Upper lobe of left lung (tissue), 6 donors: ENCODE measurements at places on chromosomes 2 and 18. TPM values are rescaled to one million over a fixed set of nuclear protein-coding genes. Genes with fewer than 3 reads are reported as not detected.

DNA sequence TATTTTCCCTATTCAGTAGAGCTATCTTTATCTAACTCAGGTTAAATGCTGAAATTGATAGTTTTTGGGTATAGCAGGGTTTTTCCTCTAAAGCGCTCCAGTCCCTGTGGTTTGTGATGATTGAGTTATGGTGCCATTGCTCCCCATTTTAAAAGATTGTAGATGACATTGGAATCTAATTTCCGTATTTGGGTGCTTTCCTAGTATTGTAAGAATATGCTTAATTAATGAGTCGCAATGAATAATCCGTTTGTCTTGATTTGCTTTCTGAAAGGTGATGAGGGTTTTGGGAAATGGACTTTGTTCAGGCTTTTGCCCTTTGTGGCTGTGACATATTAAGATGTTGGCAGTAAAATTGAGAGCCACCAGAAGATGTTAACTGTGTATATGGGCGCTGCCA, 3.9 kb downstream of the RPS7 start:
- H3K27ac ChIP-seq, result peak overlapping the region; percentile 38
- peaks cover 33% of the 10 kb centered on the region for H3K4me1 ChIP-seq
- no peak overlapping the region for H3K4me3 ChIP-seq
- no peak for DNase-seq

PTPRN gene
- total RNA-seq, result not detected

DNA sequence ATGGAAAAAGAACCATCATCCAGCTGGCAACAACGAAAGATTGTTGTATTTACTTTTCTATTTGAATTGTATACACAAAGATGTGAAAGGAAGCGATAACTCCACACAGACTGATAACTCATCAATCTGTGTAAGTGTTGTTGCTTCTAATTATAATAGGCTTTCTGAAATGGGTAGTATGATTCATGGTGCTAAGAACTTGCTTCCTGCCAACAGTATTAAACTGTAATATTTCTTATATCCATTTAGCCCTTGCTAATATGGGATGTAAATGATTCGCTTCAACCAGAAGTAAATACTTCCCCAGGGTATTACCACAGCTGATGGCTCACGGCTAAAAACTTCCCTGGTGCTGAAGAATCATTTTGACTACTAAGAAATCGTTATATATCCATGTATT, 70.2 kb downstream of the TMEM163 start:
- no peak overlapping the region for H3K4me3 ChIP-seq
- no peaks in the 10 kb centered on the region for H3K36me3 ChIP-seq
- H3K27me3 ChIP-seq, result no peaks in the 10 kb centered on the region
- DNase-seq, result no peak
- H3K27ac ChIP-seq, result no peak overlapping the region

GRCh38 chr2:144456680-144457079, 63.2 kb downstream of the ZEB2 start:
- no peak overlapping the region for H3K4me3 ChIP-seq
- peaks cover 80% of the 10 kb centered on the region for H3K4me1 ChIP-seq

ARL5A gene
- 65.2 TPM for total RNA-seq

GCA gene
- total RNA-seq, result 38.8 TPM

RUFY4 gene
- not detected for total RNA-seq

CERKL gene
- total RNA-seq, result 0.37 TPM

- no peaks in the 10 kb centered on the region for H3K4me1 ChIP-seq
- H3K4me3 ChIP-seq, result no peak overlapping the region
- no peak for DNase-seq
- H3K27ac ChIP-seq, result no peak overlapping the region
- H3K27me3 ChIP-seq, result no peaks in the 10 kb centered on the region
- H3K36me3 ChIP-seq, result no peaks in the 10 kb centered on the region
These were observed 17.3 kb upstream of the NEUROD1 start for GRCh38 chr2:181697571-181697970.

DNA sequence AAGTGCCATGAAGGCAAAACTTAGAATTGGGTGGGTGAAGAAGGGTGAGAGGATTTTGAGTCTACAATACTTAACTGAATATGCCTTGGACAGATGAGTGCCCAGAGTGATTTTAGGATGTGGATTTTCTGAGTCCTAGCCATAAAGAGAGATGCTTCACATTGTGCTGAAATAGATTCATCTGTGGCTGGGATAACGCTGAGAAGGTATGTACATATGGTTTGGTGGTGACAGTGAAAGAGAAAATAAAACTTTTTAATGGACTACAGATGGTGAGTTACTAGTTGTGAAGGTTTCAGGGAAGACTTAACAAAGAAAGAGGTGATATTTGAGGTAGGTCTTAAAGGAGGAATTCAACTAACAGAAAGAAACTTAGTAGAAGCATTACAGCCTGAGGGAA, 265.8 kb downstream of the AKAIN1 start:
- DNase-seq, result no peak
- no peak overlapping the region for H3K4me3 ChIP-seq
- H3K36me3 ChIP-seq, result no peaks in the 10 kb centered on the region

GRCh38 chr18:25974630-25975077, 115.8 kb downstream of the SS18 start:
- no peak for DNase-seq
- H3K27ac ChIP-seq, result no peak overlapping the region
- H3K4me1 ChIP-seq, result no peaks in the 10 kb centered on the region
- no peaks in the 10 kb centered on the region for H3K27me3 ChIP-seq

- H3K4me1 ChIP-seq, result no peaks in the 10 kb centered on the region
- no peak overlapping the region for H3K27ac ChIP-seq
- no peak for DNase-seq
- no peak overlapping the region for H3K4me3 ChIP-seq
These were observed 150.9 kb downstream of the TWIST2 start for GRCh38 chr2:238998801-238999200.

ATP8B1 gene
- 36.5 TPM for total RNA-seq
